NCI-H774 (cell line): ENCODE measurements at places on chromosomes 6 and 20.

GRCh38 chr6:35080016-35080680 lies 61.0 kb downstream of the TCP11 start:
- DNase-seq: no peak

DNA sequence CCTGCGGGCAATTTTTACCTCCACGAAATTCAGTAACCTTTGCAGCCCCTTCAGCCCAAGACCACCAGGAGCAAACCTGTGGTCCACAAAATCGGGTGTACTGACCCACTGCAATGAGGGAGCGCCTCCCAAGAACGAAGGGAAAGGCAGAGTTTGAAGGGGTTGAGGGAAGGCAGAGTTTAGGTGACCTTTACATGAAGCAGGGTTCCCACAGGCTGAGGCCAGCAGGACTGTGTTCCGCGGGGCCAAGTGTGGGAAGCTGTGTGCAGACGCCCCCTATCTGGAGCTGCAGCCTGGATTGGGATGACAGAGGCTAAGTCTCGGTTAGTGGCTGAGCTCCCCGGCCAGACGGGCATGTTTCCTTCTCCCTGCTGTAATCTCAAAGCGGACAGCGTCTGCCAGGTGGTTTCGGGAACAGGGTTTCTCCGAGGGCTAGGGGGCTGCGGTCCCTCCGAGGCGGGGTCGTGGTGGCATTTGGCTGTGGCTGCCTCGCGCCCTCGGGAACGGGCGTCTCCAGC lies 826 bp upstream of the PYGB start:
- no peak for DNase-seq

DNA sequence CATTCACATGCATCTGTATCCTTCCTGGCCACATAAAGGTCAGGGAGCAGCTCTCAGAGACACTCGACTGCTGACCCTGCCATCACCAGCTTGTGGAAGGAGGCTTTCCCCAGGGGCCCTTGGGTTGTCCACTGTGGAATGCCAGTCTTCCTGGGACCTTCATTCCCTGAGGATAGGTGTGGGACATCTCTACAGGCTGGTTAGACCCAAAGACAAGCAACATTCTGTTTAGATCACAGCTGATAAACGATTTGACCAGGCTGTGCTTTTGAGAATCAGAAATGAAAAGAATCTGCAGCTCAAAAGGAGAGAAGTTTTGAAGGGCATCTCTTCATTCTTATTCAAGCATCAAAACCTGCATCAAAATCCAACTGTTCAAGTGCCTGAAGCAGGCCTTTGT lies 18.2 kb upstream of the SH3BGRL2 start:
- no peak for DNase-seq

DNA sequence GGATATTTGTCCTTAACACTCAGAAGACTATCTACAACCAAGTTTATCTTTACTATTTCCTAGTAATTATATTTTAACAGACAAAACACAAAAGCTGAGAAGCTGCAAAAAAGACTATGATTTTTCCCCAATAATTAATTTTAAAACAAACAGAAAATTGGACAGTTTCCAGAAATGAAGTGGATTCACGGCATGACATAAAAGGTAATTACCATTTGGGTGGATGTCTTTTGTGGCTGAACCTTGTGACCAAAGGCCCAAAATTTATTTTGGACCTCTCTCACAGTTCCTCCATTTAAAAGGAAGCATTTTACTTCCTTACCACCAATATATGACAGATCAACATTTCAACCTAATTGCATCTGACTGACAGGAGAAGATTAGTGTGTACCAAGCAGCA lies 90.2 kb downstream of the GMDS start:
- peak; percentile 16 for DNase-seq

DNA sequence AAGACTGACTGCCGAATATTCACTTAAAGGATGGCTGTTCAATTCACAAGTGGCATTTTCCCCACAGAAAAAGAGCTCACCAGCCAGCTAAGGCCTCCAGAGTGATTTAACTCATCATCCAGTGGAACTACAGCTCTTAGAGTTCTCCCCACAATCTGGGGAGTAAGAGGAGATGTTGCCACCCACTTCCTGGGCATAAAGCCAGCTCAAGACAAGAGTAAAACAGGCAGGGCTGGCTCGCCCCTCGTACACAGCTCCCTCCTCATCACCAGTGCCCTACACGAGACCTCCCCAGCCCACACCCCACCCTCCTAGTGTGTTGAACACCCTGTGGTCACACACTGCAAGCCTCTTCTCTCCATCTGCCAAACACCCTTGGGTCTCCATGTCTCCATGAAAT lies 47.2 kb upstream of the IPCEF1 start:
- DNase-seq: no peak

DNA sequence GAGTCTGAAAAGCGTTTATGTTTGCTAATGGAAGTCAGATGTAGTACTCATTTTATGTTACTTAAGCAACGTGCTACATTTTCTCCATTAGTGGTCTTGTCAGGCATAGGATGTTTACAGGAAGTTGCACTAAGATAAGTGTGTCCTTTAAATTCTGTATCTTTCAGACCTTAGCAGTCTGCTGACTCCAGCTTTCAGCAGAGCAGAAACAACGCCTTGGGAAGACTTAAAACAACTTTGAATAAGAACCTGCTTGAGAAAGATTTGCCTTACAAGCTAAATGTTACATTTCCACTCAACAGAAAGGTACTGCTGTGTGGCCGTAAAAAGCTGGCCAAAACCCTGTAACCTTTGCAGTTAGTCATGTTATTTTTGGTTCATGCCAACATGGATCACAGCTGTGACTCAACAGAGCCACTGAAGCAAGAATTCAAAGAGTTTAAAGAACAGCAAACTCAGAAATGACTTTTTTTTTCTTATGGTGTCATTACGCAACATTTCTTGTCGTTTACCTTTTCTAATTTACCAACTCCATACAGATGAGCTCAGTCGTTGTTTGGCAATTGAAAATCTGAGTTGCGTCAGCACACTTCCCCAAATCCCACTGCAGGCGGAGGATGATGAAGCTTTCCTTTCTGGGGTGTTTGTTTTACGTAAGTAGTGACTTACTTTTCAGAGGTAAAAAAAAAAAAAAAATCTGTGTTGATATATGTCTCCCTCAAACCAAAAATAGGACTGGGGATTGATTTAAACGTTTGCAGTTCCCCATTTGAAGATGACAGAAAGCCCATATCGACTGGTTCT lies 27.9 kb upstream of the BMP6 start:
- DNase-seq: no peak

DNA sequence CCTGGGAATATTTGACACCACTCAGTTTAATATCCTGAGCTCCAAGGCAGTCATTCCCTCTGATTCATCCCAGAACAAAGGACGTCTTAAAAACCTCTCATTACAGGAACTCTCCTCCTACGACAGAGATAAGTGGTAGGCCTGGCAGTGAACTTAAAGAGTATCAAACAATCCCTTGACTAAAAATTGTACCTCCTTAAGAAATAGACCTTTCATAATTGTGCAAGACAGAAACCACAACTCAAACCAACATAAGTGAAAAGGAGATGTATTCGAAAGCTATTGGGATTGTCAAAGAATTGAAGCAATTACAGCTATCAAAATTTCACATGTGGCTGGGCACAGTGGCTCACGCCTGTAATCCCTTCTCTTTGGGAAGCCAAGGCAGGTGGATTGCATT lies 19.1 kb upstream of the BNIP5 start:
- no peak for DNase-seq

- no peak for DNase-seq
These were observed 237.0 kb downstream of the LRFN2 start for GRCh38 chr6:40349901-40350746.

DNA sequence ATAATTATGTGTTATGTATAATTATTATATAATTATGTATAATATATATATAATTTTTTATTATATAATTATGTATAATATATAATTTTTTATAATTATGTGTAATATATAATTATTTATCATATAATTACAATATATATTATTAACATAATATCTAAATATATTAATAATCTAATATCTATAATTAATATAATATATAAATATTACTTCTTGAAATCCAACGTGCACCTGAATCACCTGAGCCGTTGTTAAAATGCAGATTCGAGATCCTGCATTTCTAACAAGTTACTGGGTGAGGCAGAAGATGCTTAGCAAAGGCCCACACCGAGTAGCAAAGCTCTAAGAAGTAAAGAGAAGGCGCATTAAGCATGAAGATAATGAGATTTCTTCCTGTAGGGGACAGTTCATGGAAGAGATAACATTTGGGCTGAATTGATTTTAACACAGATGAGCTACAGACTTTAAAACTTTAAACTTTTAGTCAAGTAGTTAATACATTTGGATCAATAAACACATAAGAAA lies 406.4 kb upstream of the PLCB4 start:
- DNase-seq: no peak

DNA sequence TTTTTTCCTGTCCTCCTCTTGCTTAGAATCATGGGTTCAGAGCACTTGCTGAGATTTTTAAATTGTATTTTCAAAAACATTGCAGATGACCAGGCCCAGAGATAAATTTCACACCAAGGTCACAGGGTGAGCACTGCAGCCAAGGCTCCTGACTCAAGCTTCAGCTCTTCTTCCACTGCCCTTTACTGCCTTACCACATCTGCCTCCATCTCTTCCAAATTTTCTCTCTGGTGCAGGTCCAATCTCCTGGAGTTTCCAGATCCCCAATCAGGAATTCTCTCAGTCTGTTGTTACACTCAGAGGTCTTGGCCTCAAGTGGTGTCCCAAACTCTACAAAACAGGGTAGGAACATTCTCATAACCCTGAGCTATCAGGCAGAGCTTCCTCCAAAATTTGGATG lies 12.7 kb downstream of the SNAP25 start:
- DNase-seq: no peak

DNA sequence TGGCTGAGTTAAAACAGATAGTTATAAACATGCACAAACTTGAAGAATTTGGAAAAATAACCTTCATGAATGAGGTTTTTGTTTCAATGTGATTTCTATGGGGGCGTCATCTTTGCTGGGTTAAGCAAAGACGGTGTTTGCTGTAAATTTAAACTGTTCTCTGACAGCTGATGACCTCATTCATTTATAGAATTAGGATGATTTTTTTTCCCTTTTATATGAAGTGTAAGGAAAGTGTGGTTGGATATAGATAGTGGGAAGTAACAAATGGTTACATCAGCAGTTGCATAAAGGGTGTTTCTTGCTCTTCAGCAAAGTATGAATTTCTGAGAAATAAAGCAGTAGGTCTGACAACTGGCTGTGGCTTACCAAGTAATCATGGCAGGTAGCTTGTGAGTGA lies 137.2 kb upstream of the CENPW start:
- DNase-seq: no peak

GRCh38 chr20:38224531-38224930 lies 36.0 kb downstream of the KIAA1755 start:
- DNase-seq: no peak

GRCh38 chr20:11304795-11305194 lies 612.9 kb upstream of the BTBD3 start:
- DNase-seq: no peak

- no peak for DNase-seq
These were observed 109.9 kb downstream of the RIN2 start for GRCh38 chr20:19867940-19868371.

- peak; percentile 31 for DNase-seq
These were observed 16.1 kb upstream of the VSTM2L start for GRCh38 chr20:37886851-37887297.

GRCh38 chr6:168247443-168248147 lies 72.0 kb downstream of the DACT2 start:
- DNase-seq: peak; percentile 82

GRCh38 chr6:137219664-137220252 lies 573 bp upstream of the IFNGR1 start:
- DNase-seq: no peak

GRCh38 chr6:108518714-108519576 lies 41.8 kb upstream of the FOXO3 start:
- DNase-seq: peak; percentile 32

GRCh38 chr6:12129523-12129922 lies 117.4 kb downstream of the HIVEP1 start:
- DNase-seq: no peak

GRCh38 chr20:45952861-45953260 lies 18.4 kb downstream of the PCIF1 start:
- DNase-seq: no peak

- no peak for DNase-seq
These were observed 12.5 kb downstream of the OTOR start for GRCh38 chr20:16760431-16761304.

GRCh38 chr6:82144852-82145340 lies 102.6 kb downstream of the IBTK start:
- peak; percentile 29 for DNase-seq

GRCh38 chr6:74256781-74257180 lies 560.8 kb downstream of the CD109 start:
- DNase-seq: no peak

DNA sequence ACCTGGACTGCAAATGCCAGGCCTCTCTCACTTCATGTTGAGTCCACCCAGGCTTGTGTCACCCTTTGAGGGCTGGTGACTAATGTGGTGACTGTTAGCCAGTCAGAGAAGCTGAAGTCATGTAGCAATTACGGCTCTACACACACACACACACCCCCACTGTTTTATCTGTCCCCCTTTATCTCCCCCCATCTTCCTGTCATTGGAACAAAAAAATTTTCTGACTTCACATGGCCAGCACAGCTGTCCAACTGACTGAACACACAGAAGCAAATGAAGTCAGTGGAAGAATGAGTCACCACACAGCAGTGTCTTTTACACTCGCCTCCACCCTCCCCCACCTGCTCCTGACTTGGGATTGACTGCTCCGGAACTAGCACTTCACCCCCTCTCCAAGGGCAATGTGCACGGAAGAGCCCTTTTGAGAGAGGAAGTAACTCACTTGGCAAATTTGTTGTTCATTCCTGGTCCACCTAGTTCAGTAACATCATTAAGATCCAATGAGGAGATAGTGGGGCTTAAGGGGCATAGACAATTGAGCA lies 198.0 kb downstream of the RNF144B start:
- DNase-seq: peak; percentile 44

GRCh38 chr6:27847706-27848105 lies 64.5 kb downstream of the OR2B2 start:
- no peak for DNase-seq

GRCh38 chr6:113594726-113595125 lies 262.4 kb upstream of the MARCKS start:
- DNase-seq: no peak

DNA sequence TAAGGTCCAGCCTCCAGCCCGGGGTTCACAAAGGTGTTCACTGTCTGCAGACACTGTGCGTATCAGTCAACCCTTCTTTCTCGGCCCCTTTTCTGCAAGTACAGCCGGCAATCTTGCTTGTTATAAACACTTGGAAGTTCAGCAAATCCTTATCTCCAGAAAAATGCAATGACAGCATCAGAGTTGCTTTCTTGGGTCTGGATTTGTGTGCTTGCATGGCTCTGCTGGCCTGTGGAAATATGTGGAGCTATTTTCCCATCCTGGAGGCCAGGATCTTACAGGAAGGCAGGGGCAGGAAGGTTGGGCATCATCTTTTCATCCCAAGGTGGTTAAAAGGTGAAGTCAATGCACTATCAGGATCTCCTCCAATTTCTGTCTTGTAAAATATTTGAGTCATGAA lies 100.3 kb downstream of the SMOC2 start:
- no peak for DNase-seq
